ENCODE measurements at places on chromosomes 5 and 9. TPM values are rescaled to one million over a fixed set of nuclear protein-coding genes. Genes with fewer than 3 reads are reported as not detected.

Gene PDZD2
- 67.1 TPM for total RNA-seq

DNA sequence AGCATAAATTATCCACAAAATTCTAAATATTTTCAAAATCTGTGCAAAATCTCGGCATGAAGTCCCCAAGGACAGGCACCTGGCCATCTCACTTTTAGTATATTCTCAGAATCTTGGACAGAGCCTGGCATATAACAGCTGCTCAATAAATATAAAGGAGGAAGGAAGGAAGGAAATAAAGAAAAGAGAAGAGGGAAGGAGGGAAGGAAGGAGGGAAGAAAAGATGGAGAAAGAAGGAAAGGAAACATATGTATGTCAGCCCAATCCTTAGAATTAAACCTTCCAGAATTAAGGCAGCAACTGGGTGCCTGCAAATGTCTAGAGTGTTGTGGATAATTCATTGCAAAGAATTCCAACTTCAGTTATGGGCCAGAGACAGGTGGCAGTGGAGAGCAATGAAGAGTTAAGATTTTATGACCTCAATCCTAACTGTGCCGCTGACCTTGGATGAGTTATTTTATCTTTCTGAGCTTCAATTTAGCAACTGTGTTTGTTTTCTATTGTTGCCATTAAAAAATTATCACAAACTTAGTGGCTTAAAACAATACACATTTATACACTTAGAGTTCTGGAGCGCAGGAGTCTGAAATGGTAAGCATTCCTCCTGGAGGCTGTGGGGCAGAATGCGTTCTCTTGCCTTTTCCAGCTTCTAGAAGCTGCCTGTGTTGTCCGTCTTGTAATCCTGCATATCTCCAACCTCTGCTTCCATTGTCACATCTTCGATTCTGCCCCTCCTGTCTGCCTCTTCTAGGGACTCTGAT lies 200.9 kb upstream of the MSX2 start:
- no peak for DNase-seq

DNA sequence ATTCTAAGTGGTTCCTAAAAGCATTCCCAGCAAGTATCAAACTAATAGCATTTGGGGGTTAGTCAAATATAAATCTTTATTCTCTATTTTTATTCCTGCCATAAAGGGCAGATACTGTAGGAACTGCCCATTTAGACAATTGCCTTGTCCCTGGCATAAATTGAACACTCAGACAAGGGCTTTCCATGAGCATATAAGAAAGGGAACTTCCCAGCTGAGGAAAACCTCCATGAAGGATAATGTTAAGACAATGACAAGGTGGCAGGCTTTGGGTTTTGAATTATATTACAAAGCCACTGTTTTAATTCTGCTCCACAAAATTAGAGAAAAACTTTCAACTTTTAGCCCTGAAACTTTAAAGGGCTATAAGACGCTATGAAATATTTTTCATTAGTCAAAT lies 81.3 kb downstream of the ST8SIA4 start:
- no peak for DNase-seq

GRCh38 chr9:4148751-4149150 lies 151.1 kb downstream of the GLIS3 start:
- DNase-seq = no peak

Gene CLINT1
- 53.0 TPM for total RNA-seq
